Stimulated activated CD8-positive, alpha-beta memory T cell treated with anti-CD3 and anti-CD28 coated beads, Interleukin-7, amount 100 ng/mL, for 1 hour (primary cell): ENCODE measurements at places on chromosomes 3 and 15.

DNA sequence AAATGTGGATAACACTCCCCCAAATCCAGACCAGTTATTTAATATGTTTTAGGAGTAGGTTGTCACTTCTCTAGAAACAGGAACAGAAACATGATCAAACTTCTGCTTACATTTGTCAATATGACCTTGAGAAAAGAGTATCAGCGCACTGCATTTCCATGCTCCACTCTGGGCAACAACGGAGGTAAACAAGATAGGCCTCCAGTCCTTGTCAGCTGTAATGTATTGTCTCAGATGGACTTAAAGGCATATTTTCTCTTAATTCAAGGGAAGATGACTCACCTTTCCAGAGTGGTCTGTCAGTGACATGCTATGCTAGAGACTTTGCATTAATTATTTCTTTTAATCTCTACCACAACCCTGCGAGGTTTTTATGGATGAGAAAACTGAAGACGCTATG, 51.6 kb upstream of the TCF12 start:
- no peak for DNase-seq

DNA sequence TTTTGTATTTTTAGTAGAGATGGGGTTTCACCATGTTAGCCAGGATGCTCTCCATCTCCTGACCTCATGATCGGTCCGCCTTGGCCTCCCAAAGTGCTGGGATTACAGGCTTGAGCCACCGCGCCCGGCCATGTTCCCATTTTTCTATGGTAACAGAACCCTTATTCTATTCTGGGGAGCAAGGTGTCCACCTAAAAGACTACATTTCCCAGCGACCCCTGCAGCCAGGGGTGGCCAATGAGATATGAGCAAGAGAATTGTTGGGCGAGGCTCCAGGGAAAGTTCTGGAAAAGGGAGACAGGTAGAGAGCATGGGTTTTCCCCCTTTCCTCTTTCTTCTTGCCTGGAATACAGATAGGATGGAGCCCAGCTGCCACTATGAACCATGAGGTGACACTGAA, 96.9 kb downstream of the LINGO1 start:
- no peak for DNase-seq

- DNase-seq: no peak
Observed at GRCh38 chr15:29172742-29173725, 96.6 kb downstream of the NSMCE3 start.

DNA sequence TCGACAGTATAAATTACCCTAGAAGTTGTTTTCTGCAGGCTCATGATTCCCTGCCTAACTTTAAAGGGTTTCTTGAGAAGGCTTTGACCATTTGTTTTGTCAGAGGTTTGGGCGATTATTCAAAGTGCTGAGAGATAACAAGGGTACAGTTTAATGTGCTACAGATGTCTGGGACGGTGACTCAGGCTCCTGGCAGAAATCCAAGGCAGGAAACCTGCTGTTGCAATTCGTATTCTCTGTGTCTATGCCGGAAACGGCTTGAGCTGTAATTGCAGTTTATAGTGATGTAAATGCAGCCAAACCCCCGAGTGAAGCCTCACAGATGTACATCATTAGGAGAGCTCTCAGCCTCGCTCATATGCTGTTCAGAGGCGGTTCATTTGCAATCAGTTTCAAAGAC, 65.6 kb downstream of the SYNPR start:
- no peak for DNase-seq

DNA sequence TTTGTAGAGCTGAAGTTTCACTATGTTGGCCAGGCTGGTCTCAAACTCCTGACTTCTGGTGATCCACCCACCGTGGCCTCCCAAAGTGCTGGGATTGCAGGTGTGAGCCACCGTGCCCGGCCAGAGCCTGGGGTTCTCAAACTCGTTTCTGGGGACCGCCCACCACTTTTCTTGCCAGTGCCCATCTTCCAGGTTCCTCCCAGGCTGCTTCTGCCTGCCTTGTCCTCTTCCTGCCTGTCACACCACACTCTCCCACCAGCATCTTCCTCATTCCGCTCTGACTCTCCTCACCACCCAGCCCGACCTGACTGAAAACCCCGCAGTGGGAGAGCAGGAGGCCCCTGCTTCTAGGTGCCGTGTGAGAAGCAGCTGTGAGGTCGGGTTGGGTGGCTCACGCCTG, 3.1 kb upstream of the DYNLT2B start:
- DNase-seq: no peak

GRCh38 chr3:76859596-76859995, 180.3 kb upstream of the ROBO2 start:
- DNase-seq: no peak

DNA sequence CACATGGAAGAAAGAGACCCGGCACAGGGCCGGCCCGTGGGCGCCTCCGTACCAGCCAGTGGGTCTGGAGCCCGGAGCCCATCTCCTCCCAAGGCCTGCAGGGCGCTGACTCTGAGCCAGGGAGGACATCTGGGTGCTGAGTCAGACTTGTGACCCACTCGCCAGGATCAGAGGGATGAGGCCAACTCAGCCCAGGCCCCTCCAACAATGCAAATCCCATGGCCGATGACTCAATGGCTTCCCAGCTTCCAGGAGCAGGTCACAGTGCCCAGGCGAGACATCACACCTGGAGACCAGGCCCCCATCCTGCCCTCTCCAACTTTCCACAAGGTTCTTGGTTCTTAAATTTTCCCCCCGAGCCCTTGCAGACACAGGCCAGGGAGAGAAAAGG, 95.1 kb downstream of the LRIG1 start:
- no peak for DNase-seq

GRCh38 chr3:100535610-100535943, 43.2 kb downstream of the TMEM45A start:
- DNase-seq: no peak

DNA sequence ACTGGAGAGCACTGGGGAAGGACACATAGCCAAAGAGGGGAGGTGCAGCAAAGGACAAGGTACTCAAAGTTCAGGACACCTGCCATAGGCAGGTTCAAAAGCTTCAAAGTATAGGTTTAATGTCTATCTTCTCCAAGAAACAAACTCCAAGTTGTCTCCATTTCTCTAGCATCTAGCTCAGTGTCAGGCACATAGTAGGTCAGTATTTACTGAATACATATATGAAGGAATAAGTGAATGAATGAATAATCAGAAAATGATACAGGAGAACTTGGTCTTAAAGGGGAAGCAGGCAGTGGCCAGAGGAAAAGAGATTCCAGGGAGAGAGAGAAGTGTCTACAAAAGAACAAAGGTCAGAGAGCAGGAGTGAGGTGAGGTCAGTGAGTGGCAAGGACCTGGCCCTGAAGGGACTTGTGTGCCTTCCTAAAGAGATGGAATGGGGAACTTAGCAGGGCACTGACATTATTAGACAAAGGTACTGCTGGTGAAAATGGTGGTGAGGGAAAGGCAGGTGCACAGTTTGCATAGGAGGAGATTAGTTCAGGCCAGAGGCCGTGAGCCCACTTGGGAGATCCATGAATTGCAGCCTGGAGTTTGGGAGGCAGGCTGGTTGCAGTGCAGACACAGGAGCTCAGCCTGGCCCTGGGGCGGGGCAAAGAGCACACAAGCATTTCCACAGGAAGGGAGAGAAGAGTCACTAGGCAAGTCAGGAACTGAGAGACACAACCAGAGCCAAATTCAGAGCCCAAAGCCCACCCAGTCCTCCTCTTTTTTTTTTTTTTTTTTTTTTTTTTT, 21.4 kb downstream of the TBC1D2B start:
- DNase-seq: no peak
